ENCODE measurements at places on chromosomes 13 and 19.

DNA sequence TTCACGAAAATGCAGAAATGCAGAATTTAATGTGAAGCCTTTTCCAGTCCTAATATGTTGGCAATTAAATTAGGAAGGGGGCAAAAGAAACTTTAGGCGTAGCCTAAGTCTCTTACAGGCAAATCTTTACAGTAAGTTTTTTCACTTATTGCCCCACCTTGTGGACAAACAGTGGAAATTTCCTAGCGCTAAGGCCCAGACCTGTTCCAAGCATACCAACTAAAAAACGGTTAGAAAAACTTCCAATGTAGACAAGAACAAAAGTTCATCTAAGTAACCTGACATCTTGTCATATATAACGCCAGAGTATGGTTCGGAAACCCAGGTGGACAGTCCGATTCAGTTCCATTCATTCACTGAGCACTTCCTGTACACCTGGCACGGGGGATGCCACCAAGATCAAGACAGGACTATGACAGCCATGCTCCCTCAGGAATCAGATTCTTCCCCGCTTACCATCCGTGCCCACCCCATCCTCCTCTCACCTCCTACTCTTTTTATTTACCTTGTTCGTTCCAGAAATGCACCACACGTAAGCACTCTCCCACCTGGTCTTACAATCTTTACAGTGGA, 4.9 kb downstream of the ZAR1L start:
- DNase-seq: no peak

- DNase-seq: no peak
Measured at GRCh38 chr13:33582121-33582520, 235.8 kb upstream of the RFC3 start.

DNA sequence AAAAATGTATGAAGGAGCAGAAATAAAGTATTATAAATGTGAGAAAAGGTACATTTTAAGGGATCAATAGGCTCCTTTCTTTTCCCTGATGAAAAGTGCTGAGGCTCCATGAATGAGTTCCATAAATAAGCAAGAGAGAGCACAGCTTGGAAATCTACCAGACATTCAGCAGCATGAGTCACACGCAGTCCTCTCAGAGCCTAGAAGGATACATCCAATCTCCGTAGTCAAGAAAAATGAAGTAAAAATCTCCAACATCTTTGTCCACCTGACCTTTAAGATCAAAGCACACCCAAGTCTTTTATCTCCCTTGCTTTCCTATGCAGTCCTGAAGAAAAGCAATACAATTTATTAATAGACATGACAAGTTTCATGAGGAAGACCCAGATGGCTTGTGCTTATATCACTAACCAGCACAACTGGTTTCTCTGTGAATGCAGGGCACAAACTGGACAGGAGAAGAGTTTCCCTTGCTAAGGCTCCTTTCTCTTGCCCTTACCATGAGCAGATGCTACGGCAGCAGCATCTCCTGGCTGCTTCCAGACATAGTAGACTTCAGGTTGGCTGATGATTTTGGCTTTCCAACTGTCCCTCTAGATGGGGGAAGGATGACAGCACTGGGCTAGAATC, 730.8 kb downstream of the EFNB2 start:
- no peak for DNase-seq

- DNase-seq: no peak
Measured at GRCh38 chr13:60759499-60759898, 362.5 kb downstream of the TDRD3 start.

GRCh38 chr13:39484506-39485313, 118.3 kb downstream of the LHFPL6 start:
- DNase-seq: no peak

- no peak for DNase-seq
Measured at GRCh38 chr19:34998777-34999497, 1.2 kb upstream of the GRAMD1A start.

DNA sequence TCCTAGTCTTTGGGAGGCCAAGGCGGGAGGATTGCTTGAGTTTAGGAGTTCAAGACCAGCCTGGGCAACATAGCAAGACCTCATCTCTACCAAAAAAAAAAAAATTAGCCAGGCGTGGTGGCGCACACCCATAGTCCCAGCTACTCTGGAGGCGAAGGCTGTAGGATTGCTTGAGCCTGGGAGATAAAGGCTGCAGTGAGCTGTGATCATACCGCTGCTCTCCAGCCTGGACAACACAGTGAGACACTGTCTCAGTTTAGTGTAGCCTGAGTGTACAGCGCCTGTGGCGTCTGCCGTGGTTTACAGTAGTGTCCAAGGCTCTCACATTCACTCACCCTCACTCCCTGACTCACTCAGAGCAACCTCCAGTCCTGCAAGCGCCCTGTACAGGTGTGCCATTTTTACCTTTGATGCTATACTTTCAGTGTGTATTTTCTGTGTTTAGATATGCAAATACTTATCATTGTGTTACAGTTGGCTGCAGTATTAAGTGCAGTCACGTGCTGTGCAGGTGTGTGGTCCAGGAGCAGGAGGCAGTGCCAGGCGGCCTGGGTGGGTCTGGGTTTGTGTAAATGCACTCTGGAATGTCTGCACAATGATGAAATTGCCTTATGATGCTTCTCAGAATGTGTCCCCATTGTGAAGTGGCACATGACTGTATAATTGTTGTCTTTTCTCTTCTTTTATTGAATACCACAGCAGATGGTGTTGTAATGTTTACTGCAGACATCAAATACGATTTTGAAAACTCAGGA, 36.1 kb upstream of the DCUN1D2 start:
- DNase-seq: no peak

GRCh38 chr13:40341501-40341900, 324.9 kb downstream of the FOXO1 start:
- no peak for DNase-seq

DNA sequence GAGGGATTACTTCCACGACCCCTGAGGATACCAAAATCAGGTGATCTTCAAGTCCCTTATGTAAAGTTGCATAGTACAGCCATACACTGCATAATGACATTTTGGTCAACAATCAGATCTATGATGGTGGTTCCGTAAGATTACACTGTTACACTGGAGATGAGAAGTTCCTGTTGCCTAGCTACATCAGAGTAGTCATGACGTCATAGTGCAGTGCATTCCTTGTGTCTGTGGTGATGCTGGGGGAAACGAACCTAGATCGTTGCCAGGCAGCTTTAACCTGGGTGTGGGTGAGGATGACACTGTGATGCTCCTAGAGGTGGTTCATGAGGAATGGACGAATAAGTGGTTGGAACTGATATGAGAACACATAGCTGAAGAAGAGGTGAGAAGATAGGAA, 9.1 kb downstream of the ZNF610 start:
- DNase-seq: no peak

GRCh38 chr19:18699403-18700054, 16.0 kb downstream of the CRTC1 start:
- DNase-seq: no peak

DNA sequence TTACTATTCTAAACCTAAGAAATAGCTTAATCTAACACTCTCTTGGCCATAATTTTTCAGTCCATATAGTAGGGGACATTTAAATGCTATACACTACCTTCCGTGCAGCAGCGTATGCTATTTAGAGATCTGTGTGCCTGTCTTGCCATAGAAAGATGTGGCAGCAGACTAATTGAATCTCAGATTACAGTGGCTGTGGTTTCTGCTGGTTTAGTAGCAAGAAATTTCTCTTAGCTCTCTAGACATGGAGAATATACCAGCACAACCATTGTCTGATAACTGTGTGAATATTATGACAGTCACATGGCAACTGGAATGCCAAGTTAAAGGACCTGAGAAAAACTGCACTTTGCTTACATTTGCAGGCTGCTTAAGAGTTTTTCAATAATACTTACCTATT, 672.4 kb upstream of the MIR17HG start:
- DNase-seq: no peak

DNA sequence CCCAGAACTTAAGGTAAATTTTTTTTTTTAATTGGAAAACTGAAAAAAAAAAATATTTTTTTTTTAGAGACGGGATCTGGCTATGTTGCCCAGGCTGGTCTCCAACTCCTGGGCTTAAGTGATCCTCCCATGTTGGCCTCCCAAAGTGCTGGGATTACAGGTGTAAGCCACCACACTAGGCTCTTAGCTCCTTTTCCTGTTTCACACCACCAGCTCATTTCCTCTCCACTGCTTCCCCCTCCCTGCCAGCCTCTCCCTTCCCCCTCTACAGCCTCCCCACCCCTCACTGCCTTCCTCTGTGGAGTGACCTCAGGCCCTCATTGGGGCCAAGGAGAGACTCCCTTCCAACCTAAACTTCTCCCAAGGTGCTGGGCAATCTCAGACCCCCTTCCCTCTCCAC, 4.2 kb upstream of the GIPR start:
- no peak for DNase-seq

GRCh38 chr19:15673176-15673654, 328 bp downstream of the CYP4F12 start:
- no peak for DNase-seq

DNA sequence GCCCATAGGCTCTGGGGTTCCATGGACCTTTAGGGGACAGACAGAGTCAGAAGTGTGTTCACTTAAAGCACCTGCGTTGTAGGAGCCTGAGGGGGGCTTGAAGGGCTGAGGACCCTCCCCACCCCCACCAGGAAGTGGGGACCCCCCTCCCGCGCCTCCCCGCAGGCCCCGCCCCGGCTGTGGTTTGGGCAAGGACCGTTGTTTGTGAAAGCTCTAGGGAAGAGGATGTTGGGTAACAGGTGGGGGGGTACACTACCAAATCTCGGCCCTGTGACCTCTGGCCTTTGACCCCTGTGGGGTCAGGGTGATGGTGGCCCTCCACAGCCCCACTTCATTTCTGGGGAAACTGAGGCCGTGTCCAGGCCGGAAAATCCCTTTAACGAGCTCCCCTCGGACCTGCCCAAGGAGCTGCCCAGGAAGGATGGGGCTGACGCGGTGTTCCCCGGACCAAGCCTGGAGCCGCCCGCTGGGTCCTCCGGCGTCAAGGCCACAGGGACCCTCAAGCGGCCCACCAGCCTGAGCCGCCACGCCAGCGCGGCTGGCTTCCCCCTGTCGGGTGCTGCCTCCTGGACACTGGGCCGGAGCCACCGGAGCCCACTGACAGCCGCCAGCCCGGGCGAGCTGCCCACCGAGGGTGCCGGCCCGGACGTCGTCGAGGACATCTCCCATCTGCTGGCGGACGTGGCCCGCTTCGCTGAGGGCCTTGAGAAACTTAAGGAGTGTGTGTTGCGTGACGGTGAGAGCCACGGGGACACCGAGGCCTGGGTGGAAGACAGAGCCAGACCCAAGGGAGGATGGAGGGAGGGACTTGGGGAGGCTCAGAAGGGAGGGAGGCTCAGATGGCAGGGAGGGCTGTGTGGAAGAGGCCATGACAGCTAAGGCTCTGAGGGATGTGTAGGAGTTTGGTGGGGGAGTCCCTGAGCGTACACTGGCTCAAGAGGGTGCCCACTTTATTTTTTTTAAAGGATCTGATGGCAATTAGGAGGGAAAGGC, 1.3 kb downstream of the ARHGAP45 start:
- DNase-seq: no peak

- DNase-seq: no peak
Measured at GRCh38 chr13:96581741-96582140, 412.5 kb downstream of the OXGR1 start.

- DNase-seq: no peak
Measured at GRCh38 chr13:36438594-36439483, 6.5 kb downstream of the CCNA1 start.

GRCh38 chr13:42702716-42703115, 78.7 kb upstream of the FAM216B start:
- no peak for DNase-seq

- no peak for DNase-seq
Measured at GRCh38 chr13:76803831-76804230, 82.4 kb downstream of the KCTD12 start.

GRCh38 chr13:29845440-29846056, 4.9 kb downstream of the UBL3 start:
- no peak for DNase-seq

DNA sequence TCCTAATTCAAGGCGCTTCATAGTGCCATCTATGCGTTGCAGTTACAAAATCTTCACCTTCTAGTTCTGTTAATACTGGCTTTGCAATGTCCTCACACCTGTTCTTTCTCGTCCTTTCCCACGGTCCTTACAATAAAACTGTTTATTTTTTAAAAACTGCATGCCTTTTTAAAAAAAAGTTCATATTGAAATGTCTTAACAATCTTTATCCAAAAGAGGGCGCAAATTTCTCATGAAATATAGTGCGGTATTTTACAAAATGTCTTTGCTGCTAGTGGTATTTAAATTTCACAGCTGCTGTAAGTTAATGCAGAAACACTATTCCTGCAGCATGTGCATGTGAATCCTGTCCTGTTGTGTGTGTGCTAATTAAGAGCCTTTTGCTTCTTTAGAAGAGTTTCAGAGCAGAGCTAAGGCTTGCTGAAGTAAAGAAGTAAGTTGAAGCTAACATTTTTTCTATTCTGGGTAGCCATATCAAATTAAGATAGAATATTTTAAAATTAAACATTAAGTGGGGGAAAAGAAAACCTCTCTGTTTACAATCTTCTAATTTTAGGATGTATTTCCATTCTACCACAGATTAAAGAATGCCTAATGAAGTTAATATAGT, 15.8 kb upstream of the CLDN10 start:
- no peak for DNase-seq

GRCh38 chr19:13906910-13907309, 909 bp downstream of the CC2D1A start:
- no peak for DNase-seq

DNA sequence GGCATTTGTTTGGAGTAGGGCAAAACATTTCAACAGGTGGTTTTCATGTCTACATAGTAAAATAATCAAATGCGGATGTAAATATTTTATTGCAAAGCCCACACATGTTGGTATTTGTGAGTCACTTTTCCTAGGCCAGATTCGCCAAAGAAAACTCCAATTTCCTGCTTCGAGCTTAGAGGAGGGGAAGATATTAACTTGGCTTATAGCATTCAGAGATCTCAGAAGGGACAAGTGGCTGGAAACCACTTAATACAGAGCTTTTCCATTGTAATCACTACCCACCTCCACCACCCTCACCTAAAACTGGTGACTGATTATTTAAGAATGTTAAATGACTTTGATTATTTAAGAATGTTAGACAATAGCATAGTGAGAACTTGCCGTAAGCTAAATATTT, 530.6 kb upstream of the SPRY2 start:
- DNase-seq: no peak

DNA sequence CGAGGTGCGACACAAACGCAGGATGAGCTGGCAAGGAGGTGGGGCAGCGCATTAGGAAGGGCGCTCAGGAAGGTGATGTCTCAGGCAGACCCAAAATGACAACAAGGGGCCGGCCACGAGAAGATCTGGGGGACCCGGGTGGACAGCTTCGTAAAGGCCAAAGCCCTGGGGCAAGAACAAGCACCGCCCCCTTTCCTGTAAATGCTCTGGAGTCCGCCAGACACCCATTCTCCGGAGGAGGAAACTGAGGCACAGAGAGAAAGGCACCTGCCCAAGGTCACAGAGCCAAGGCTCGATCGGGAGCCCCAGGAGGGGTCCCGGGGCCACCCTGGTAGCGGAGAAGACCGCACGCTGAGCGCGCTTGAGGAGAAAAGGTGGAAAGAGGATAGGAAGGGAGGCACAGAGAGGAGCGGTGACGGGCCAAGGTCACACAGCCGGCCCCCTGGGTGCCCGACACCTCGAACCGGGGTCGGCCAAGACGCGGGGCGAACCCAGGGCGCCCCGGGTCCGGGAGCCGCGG, 571 bp downstream of the SAFB2 start:
- no peak for DNase-seq
